ENCODE measurements at places on chromosomes 12 and 14.

- no peak for DNase-seq
Observed at GRCh38 chr14:99146616-99147365, 125.2 kb downstream of the BCL11B start.

DNA sequence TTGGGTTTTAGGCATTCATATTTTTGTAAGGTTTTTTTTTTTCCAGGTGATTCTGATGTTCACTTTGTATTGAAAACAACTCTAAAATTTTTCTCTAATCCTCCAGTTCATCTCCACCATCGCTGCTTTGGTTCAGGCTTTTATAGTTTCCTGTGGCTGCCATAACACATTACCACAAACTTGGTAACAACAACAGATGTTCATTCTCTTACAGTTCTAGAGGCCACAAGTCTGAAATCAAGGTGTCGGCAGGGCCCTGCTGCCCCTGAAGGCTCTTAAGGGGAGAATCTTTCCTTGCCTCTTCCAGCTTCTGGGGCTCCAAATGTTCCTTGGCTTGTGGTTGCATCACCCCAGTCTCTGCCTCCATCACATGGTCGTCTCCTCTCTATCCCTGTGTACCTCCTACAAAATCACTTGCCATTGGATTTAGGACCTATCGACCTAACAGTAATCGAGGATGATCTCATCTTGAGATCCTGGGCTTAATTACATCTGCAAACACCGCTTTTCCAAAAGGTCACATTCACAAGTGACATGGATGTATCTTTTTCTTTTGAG lies 55.2 kb downstream of the PELI2 start:
- DNase-seq: no peak

GRCh38 chr12:101050631-101051030 lies 159.4 kb downstream of the SLC5A8 start:
- no peak for DNase-seq

DNA sequence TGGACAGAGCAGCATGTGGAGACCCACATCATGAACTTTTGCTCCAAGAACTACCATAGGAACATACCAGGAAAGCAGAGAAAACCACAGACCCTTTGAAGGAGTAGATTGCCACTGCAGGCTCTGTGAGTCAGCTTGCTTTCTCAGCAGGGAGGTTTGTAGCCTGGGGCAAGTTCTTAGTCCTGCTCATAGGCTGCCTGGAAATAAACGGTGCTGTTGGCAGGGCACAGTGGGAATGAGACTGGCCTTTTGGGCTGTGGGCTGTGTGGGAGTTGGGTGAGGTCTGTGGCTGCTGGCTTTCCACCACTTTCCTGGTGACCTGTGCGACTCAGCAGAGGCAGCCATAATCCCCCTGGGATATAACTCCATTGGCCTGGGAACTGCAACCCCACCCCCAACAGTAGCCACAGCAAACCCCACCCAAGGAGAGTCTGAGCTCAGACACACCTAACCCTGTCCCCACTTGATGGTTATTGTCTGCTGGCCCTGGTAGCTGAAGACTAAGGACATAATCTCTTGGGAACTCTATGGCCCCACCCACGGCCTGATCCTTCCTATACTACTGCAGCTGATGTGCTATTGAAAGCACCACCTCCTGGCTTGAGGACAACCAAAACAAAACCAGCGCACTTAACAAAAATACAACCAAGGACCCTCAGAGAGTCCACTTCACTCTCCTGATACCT lies 192.1 kb upstream of the GARIN6 start:
- DNase-seq: peak; percentile 83

- no peak for DNase-seq
Observed at GRCh38 chr12:69642531-69642930, 31.8 kb upstream of the LRRC10 start.

DNA sequence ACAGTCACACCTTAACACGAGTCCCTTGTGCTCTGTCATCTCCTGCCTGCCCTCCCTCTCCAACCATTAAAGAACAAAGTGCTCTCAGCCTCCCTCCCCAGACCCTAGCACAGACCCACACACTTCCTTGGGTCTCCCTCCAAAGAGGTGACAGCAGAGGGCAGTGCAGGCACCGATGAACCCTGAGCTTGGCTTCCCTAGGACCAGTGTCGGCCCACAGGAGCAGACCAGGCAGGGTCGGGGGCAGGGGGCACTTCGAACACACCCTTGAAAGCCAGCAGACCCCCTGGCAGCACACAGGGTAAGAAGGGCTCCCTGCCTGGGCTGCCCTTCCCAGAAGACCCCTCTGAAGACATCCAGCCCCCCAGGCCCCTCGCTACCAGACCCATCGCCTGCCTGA lies 7.0 kb downstream of the CDK2AP1 start:
- no peak for DNase-seq

- peak; percentile 39 for DNase-seq
Observed at GRCh38 chr12:39451977-39452376, 9.1 kb upstream of the KIF21A start.

DNA sequence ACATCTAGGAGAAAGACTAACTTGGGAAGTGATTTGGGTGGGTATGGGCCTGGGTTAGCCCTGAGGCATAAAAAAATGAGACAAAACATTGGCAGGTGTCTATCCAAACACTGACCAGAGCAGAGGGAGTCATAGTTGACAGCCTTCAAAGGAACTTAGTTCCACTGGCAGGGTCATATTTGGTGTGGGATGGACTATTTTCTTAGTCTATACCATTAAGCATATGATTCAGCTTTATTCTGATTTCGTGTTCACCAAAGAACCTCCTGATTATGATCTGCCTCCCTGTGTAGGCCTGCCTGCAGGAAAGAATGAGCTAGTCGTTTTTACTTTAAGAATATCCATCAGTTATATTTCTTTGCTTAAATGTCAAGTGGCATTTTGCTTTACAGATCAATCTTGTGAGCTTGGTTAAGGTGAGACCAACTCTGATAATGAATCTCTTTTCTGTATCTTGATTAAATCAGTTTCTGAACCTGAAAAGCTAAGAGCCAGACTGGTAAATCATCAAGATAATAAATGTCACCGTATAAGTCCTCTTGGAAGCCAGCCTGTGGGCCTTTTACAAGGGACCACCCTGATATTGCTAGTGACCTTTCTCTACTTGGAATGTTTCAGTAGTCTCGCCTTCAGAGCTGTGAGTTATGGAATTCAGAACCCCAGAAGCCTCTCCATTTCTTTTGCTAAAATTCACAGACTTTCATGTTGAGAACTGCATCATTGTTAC lies 182.9 kb downstream of the MON2 start:
- no peak for DNase-seq

DNA sequence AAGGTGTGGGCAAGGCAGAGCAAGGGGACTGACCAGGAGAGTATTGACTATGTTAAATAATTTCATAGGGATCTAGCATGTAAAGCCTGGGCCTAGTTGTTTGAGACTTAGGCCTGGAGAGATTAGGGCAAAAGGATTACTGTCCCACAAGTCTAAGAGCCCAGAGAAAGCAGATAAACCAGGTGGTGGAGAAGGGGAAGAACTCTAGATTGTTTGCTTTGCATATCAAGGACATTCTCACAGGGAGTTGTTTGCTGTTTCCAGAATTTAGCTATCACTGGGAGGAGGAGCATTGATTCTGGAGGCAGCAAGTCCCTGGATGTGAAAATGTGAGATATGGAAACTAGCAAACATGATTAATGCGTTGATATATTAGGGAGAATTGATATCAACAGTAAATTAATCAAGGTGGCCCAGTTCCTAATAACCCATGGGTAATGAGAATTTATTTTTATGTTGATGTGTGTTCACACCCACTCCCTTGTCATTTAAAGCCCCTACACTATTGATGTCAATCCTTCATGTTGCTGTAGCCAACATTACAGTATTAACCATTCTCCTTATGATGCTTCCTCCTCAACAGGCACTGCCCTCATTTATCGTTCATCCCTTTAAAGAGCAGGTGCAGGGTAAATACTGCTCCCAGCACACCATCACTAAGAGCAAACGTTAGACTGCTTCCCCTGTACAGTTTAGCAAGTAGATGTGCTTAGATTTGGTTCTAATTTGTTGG lies 1666.7 kb upstream of the FLRT2 start:
- DNase-seq: no peak

- DNase-seq: no peak
Observed at GRCh38 chr12:124490584-124491305, 76.7 kb downstream of the NCOR2 start.

- no peak for DNase-seq
Observed at GRCh38 chr14:68791902-68792677, 777 bp downstream of the ZFP36L1 start.

DNA sequence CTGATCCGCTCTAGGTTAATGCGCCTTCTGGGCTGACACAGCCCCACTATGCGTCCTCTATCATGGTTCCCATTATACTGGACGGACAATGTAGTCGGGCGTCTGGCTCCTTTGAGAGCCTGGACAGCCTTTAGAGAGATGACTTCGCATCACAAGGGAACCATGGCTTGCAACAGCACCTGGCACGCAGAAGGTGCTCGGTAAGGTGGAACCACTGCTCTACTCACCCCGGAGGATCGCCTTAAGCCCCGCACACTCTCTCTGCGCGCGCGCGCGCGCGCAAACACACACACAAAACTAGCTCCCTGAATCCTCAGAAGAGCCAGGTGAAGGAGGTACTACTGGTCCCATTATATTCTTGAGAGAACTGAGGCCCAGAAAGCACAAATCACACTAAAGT lies 7.1 kb downstream of the MAP3K12 start:
- DNase-seq: no peak

GRCh38 chr12:74889563-74890236 lies 319.9 kb downstream of the KCNC2 start:
- DNase-seq: peak; percentile 65

DNA sequence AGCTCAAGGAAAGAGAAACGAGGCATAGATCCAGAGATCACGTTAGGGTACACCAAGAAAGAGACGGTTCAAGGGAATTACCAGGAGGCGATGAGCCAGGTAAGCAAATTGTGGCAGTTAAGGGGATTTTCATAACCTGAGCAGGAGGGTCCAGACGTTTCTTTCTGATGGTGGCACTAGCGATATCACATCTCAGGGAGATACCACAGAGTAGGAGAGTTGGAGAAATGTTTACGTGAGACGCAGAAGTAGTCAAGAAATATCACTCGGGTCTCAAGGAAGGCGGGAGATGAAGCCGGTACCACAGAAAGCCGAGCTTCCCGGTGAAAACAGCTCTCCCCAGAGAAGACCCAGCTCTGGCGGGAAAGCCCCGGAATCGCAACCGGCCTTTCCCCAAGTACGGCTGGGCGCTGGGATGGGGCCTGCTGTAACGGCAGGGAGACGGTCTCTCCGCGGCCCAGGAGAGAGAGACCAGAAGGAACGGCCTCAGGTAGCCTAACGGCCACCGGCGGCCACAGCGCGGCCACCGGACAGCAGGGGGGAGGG lies 485 bp downstream of the SENP1 start:
- DNase-seq: peak; percentile 40

DNA sequence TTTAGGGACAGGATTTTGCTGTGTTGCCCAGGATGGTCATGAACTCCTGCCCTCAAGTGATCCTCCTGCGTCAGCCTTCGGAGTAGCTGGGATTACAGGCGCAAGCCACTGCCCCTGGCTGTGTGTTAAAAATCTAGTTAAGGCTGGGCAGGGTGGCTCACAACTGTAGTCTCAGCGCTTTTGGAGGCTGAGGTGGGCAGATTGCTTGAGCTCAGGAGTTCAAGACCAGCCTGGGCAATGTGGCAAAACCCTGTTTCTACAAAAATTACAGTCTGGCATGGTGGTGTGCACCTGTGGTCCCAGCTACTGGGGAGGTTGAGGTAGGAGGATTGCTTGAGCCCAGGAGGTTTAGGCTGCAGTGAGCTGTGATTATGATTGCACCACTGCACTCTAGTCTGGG lies 9.2 kb downstream of the DDIT3 start:
- no peak for DNase-seq

- DNase-seq: peak; percentile 29
Observed at GRCh38 chr12:29521951-29522350, 24.5 kb upstream of the OVCH1 start.

GRCh38 chr12:118061873-118062843 lies 1.2 kb upstream of the WSB2 start:
- peak; percentile 48 for DNase-seq

DNA sequence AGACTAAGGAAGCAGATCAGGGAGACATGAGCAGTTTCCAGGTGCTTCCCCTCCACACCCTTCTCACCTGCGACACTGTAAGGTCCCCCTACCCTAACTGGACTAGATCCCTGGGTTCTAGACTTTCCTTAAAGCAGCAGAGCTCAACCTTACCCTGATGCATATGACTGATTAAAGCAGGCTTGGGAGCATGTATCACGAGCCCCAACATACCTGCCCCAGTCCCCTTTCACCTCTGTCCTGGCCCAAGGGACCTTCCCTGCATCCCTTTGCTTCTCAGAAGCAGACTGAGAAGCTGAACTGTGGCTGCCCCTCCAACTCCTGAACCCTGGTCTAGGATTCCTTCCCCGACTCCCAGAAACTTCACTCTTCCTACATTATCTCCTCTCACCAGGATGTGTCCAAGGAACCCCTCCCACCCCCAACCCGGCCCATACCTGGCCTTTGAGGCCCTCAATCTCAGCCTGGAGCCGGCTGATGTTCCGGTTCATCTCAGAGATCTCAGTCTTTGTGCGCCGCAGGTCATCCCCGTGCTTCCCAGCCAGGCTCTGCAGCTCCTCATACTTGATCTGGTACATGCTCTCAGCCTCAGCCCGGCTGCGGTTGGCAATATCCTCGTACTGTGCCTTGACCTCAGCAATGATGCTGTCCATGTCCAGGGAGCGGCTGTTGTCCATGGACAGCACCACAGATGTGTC lies 5.4 kb downstream of the KRT8 start:
- no peak for DNase-seq

- DNase-seq: peak; percentile 97
Observed at GRCh38 chr12:96416033-96416799, 16.0 kb upstream of the CDK17 start.

DNA sequence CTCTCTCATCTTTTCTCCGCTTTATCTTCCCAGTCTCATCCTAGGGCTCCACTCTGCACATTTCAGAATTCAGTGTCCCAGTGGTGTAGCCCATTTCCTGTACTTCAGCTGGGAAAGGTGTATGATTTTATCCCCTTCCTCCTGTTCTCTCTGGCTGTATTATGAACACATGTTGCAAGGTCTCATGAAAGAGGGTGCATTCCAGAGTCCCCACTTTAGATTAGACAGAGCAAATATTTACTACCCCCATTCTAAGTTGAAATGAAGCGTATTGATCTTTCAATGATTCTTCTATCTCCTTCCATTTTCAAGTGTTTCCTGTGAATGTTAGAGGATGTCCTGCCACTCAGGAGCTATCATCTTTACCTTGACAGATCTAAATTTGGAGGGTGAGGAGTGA lies 123.2 kb downstream of the WIF1 start:
- no peak for DNase-seq

- no peak for DNase-seq
Observed at GRCh38 chr12:78057075-78057474, 226.4 kb downstream of the NAV3 start.

DNA sequence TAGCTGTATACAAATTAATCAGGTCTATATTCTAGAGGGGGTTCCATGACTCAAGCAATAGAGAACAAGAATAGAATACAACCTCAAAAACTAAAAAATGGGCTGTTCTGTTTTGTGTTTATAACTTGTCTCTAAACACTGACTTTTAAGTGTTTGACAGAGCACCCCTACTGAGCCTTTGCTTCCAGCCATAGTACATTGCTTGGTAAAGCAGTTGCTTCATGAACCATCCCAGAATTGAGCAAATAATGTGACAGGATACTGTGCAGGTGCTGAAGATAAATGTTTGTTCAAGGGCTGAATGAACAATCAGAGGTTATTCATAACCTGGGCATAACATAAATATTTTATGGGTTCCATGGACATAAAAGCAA lies 11.5 kb downstream of the SPTSSA start:
- no peak for DNase-seq

- DNase-seq: no peak
Observed at GRCh38 chr14:41570415-41571155, 36.1 kb upstream of the LRFN5 start.

GRCh38 chr12:57069523-57069922 lies 9.1 kb downstream of the NEMP1 start:
- DNase-seq: peak; percentile 81

- peak; percentile 23 for DNase-seq
Observed at GRCh38 chr14:66087231-66087630, 398.9 kb upstream of the CCDC196 start.

Measured in epithelial cell of esophagus (primary cell).